ENCODE measurements at places on chromosomes 11 and 22.

DNA sequence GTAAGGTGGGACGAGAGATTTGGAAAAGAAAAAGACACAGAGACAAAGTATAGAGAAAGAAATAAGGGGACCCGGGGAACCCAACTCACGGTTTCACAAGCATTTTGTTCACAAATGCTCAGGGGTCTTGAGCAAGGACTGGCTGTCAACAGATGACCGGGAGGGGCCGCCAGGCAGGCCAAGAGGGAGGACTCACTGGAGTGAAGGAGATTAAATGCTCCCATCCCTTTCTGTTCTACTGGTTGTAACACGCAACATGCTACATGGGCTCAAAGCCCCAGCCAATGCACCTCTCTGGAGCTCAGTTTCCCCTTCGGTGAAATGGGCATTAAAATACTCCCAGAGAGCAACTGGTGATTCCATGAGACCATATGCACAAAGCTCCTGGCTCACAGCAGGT is 13.4 kb downstream of the SHANK2 start:
- DNase-seq = no peak

DNA sequence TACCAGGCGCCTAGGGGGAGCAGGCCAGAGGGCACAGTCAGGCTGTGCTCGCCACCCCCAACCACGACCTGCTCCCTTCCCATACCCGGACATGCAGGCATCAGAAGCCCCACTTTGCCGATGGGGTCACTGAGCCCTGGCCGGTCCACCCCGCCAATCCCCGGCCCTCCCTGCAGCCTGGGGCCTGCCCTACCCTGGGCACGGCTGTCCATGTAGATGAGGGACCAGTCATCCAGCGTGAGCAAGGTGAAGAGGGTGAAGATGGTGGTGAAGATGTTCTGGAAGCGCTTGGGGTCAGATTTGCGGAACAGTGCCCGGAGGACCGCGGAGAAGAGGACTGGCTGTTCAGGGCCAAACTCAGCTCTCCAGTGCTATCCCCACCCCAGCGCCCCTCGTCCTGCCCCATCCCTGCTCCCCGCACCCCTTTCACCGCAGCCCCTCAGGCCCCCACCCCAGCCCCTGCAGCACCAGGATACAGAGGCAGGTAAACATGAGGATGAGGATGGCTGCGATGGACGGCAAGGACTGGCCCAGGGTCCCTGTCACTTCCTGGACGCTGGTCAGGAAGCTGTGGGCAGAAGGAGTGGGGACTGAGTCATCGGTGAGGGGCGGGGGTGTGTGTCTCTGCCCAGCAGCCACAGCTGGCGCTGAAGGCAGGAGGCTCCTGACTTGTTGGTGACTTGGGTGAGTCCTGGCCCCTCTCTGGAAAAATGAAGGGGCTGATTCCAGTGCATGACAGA is 5.5 kb downstream of the CATSPER1 start:
- no peak for DNase-seq

DNA sequence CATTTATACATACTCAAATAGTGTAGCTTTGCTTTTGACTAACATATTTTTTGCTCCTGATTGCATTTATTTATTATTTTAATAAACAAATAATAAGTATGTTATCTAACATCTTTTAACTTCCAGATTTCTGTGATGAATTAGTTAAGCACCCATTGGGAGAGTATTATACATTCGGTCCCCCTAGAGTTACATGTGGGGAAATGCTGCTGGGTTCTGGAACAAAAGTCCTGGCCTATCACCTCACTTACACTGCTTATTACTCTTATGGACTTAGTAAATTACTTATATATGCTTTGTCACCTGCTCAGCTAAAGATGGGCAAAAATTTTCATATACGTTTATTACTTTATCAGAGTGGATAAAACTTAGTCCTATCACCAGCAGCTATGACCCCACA is 1163.0 kb downstream of the FAM181B start:
- no peak for DNase-seq

- DNase-seq = no peak
Observed at GRCh38 chr11:17296852-17297559, 20.5 kb downstream of the NUCB2 start.

DNA sequence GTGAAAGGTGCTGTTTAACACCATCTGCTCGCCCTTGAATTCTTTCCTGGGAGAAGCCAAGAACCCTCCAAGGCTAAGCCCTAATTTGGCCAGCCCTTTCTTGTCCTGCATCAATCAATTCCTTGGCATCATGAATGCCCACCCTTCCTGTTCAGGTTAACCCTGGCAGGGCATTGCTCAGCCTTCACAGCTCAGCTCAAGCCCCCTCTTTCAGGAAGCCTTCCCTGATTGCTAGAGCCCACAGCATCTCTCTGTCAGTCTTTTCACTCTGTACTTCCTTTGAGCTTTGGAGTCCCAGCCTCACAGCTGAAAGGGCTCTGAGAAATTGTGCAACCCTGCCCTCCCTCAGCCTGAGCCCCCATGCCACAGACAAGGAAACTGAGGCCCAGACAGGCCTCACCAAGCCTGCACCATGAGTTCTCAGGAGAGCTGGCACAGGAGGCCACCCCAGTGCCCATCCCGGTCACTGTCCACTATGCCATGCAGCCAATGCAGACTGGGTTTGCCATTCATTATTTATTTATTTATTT is 16.9 kb downstream of the RPL3 start:
- DNase-seq = no peak

GRCh38 chr22:40714499-40715337 is 35.4 kb downstream of the MCHR1 start:
- DNase-seq = no peak

GRCh38 chr11:43872995-43873394 is 7.6 kb upstream of the ALKBH3 start:
- no peak for DNase-seq

GRCh38 chr11:134393638-134394037 is 18.4 kb downstream of the B3GAT1 start:
- no peak for DNase-seq

GRCh38 chr22:39449708-39450107 is 7.1 kb upstream of the MGAT3 start:
- no peak for DNase-seq

GRCh38 chr11:59175091-59175501 is 3.2 kb downstream of the DTX4 start:
- no peak for DNase-seq

GRCh38 chr11:2521733-2522630 is 77.2 kb downstream of the KCNQ1 start:
- no peak for DNase-seq

DNA sequence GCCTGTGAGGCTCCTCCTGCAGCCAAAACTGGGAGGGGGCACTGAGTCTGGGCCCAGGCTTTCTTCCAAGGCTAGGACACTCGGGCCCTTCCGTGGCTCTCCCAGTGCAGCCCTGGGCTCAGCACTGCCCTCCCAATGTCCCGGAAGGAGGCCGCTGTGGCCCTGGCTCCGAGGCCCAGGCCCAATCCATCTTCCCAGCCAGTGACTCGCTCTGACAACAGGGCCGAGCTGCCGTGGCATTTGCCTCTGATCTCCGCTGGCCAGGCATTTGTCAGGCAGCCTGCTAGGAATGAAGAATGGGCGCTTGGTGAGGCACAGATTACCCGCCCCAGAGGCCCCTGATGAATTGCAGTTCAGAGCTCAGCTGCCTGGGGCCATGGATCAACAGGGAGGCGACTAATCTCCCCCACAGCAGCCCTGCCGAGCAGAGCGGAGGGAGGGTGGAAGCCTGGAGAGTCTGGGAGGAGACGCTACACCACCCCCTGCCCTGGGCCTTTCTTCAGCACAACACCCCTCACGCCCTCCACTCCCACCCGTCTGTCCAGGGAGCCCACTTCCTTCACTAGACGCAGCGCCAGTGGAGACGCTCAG is 8.3 kb downstream of the FXYD2 start:
- DNase-seq = no peak
